ENCODE measurements at places on chromosomes 11 and 22.

DNA sequence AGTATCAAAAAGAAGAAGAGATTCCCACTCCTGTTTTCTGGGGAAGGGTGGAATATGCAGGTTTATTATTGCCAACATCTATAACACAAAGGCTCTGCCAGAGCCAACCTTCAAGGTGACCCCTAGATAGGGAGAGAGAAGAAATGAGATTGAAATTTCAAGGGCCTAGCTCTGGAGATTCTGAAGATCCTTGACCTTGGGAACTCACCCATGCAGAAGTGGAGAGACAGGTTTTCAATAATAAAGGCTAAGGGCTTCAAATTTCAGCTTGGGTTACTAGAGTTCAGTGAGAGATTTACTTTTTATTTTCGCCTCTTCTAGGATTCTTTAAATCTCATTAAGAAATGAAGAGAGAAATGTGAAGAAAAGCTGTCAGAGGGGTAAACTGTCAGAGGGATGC is 98.4 kb downstream of the CD44 start:
- no peak for DNase-seq

DNA sequence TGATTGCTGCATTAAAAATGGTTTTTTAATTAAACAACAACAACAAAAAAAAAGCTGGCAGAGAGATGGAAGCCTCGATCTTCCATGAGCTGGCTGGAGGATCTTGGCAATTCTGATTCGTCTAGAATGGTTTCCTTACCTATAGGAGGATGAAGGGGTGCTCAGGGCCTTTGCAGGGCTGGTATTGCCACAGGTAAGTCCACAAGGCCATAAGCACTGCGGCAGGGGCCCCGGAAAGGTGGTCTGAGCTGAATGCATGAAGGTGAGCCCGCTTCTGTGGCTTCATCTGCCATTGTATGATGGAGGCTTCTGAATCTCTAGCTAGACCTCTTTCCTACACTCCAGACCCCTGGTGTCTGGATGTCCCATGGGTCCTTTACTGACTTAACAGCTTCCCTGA is 101.5 kb downstream of the TSPAN18 start:
- no peak for DNase-seq

- no peak for DNase-seq
Measured at GRCh38 chr11:104001561-104002056, 34.8 kb upstream of the DDI1 start.

DNA sequence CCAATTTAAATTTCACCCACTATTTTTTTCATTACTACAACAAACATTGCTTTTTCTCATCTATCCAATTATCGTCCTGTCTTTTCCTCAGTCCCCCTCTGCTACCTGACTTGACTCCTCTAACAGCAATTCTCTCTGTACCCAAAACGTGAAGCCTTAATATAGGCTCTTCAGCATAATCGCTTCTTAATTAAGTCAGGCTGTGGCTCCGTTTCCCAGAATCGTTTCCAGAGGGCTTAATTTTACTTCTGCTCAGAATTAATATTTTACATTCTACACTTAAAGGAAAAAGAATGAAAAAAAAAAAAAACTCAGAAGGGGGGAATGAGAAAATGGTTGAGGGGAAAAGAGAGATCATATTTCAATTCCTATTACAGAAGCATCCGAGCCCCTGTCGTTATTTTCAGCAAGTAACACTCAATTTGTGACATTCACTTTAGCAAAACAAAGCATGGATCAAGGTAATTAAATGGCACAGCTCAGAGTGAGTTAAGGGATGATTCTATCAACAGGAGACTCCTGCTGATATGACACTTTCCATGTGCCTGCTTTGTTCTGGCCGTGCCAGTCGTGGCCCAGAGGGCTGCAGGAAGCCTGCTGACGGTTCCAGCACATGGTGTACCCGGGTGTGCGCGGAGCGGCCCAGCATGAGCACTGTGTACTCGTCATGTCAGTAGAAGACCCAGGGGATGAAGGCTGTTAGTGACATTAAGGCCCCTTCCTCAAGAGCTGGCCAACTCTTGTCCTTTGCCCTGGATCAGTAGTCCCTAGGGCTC is 272.5 kb downstream of the NTM start:
- no peak for DNase-seq

DNA sequence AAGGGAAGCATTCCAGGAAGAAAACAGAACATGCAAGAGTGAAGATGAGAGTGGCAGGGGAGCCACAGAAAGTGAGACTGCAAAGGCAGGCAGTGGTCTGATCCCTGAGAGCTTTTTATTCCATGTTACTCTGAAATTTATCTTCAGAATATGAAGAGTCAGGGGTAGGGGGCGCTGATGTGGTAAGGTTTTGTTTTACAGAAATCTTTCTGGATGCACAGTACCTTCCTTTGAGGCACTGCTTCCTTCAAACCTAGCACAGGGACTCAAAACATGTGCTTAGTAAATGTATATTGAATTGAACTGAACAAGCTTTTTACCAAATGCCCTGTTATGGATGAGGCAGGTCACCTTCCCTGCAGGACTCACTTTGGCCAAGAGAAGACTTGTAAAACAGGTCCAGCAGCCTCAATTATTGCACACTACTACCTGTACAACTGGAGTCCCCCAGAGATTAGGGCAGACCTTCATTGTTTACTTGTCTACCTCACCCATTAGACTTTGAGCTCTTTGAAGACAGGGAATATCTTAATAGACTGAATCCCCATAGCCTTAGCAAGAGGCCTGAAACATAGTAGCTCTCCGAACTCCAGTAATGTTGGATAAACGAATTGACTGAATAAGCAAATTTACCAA is 2.2 kb downstream of the PAK1 start:
- DNase-seq = peak; percentile 17

DNA sequence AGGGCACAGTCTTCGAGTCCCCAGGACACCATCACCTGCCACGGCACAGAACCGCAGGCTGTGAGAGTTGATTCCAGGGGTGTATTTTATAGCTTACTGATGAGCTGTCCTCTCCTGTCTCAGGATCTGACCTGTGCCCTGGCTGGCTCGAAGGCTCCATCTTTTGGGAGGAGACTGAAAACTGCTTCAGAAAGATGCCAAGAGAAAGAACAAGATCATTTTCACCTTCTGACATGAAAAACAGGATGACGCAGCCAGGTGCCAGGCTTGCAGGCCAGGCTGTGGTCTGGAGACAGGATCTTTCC is 2.2 kb downstream of the MRGPRD start:
- DNase-seq = no peak

- no peak for DNase-seq
Measured at GRCh38 chr22:47161631-47162030, 399.2 kb downstream of the TBC1D22A start.

DNA sequence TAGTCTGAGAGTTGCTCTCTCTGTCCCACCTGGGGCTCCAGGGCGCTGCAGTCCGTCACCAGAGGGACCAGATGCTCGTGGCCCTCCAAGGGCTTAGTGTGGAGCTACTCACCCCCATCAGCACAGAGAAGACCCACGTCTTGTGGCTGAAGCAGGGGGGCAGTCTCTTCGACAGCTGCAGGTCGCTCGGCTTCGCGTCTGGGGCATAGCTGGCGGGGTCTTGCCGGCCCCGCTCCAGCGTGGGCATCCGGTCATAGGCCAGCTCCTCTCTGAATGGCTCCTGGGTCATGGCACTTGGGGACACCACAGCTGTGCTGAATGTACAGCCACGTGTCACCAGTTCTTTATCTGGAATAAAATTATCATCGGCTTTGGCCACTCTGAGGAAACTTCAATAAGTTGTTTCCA is 608 bp downstream of the MLC1 start:
- no peak for DNase-seq

GRCh38 chr22:43482318-43482625 is 70.5 kb downstream of the MPPED1 start:
- DNase-seq = no peak

DNA sequence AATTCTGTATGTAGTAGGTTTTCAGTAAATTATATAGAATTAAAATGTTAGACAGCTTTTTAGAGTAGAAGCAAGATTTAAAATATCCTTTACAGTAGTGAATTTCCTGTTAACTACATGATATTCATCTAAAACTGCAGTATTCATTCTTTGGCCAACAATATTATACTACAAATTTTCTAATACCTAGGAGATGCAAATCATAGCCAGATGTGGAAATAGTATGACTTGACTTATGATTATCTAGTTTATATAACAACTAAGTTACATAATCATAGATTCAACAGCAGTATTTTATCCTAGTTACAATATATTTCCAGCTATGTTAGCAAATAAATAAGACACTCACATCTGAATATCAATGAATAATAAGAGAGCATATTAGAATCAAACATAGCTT is 163.2 kb downstream of the MSANTD4 start:
- DNase-seq = no peak

DNA sequence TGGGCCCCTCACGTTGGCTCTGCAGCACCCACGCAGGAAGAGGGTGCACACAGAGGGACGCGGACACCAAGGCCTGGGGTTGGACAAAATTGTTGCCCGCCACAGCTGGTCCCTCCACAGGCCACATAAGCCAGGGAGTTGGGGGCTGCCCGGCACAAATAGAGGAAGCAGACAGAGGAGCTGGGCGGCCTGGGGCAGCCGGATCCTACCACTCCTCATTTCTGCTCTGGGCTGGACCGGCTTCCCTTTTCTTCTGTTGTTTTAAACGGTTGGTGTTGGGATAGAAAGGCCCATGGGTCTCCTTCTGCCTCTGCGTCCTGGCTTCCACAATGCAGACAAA is 36.4 kb upstream of the LINC01488 start:
- DNase-seq = no peak

GRCh38 chr22:35065796-35066218 is at the start of gene ISX:
ISX (plus strand) TSS chr22:35066158; CDS start chr22:35067088, 930 bp downstream.
- no peak for DNase-seq

DNA sequence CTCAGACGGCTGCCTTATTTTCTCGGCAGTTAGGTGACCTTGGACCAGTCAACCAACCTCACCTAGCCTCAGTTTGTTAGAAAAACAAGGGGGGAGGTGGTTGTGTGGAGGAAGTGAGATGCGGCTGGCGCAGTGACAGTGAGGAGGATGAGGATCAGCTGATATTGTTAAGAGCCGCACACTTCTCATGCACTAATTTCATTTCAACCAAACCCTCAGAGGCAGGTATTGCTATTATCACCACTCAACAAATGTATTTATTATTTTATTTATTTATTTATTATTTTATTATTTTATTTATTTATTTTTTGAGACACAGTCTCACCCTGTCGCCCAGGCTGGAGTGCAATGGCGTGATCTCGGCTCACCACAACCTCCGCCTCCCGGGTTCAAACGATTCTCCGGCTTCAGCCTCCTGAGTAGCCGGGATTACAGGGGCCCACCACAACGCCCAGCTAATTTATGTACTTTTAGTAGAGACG is 2.1 kb downstream of the LGALS1 start:
- no peak for DNase-seq

DNA sequence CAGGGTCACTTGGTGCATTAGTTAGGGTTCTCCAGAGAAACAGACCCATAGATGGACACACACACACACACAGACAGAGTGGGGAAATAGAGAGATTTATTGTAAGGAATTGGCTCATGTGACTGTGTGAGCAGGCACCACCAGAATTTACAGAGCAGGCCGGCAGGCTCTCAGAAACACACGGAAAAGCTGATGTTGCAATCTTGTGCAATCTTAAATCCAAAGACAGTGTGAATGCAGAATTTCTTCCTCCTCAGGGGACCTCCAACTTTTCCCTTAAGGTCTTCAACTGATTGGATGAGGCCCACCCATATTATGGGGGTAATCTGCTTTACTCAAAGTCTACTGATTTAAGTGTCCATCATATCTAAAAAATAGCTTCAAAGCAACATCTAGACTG is 49.8 kb downstream of the APIP start:
- peak; percentile 14 for DNase-seq

- DNase-seq = peak; percentile 66
Measured at GRCh38 chr11:112318184-112318591, 57.5 kb upstream of the PLET1 start.

DNA sequence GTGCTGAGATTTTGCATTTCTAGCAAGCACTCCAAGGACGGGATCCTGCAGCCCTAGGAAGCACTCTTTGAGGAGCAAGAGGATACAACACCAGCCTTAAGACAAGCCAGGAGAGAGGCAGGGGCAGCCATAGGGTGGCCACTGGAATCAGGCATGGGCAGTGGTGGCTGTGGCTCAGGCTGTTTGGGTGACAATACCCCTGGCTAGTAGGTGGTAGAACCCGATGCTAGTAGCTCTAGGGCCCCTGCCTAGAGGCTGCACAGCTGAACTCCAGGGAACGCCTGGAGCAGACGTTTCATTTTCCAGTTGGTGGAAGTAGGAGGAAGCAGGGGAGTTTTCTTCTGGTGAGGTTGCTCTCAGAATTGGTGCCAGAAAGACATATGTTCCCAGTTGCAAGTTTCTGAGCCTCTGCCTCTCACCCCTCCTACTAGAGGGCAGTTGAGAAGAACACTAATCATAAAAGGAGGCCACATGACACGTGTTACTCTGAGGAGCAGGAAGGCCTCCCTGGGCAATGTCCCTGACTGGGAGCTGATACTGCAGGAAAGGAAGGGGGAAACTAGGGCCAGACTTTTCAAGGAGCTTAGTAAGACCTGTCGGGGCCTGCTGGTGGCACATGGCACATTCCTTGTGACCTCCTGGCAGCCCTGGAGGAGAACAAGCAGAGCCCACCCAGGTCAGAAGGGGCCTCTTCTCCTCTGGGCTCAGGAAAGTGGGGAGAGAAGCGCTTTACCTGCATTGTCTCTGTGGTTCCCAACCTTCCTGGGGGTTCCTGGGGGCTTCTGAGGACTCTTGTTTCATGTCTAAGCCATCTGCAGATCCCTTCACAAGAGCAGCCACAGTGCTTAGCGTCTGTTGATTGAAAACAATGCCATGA is 56.6 kb upstream of the DRD2 start:
- peak; percentile 82 for DNase-seq

DNA sequence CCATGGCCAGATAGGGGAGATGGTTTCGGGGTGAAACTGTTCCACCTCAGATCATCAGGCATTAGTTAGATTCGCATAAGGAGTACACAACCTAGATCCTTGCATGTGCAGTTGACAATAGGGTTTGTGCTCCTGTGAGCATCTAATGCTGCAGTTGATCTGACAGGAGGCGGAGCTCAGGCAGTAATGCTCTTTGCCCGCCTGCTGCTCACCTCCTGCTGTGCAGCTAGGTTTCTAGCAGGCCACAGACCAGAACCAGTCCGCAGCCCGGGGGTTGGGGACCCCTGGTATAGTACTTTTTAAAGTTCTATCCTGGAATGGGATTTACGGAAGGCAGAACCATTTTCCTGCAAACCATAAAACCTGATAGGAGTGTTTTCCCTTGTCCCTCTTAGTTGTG is 54.6 kb downstream of the POLD3 start:
- DNase-seq = no peak

GRCh38 chr11:35304386-35304775 is 115.0 kb downstream of the SLC1A2 start:
- no peak for DNase-seq
